Activated T-cell treated with anti-CD3 and anti-CD28 coated beads, Interleukin-2, amount 50 U/mL, for 24 hours (primary cell): ENCODE measurements at places on chromosomes 16 and 17.

GRCh38 chr17:36500745-36501225 lies 14.3 kb downstream of the ZNHIT3 start:
- DNase-seq = no peak
- H3K4me1 ChIP-seq = peaks cover 8% of the 10 kb centered on the region
- H3K36me3 ChIP-seq = peaks cover 95% of the 10 kb centered on the region
- no peak overlapping the region for H3K4me3 ChIP-seq
- no peak overlapping the region for H3K27ac ChIP-seq
- no peaks in the 10 kb centered on the region for H3K27me3 ChIP-seq

GRCh38 chr16:46712911-46713310 lies 23.5 kb downstream of the ORC6 start:
- H3K4me3 ChIP-seq = no peak overlapping the region
- no peaks in the 10 kb centered on the region for H3K4me1 ChIP-seq
- H3K27me3 ChIP-seq = no peaks in the 10 kb centered on the region

- peaks cover 7% of the 10 kb centered on the region for H3K27me3 ChIP-seq
- H3K4me1 ChIP-seq = peaks cover 12% of the 10 kb centered on the region
- H3K36me3 ChIP-seq = no peaks in the 10 kb centered on the region
- H3K27ac ChIP-seq = no peak overlapping the region
- DNase-seq = no peak
Measured at GRCh38 chr16:67387479-67388079, 5.7 kb downstream of the TPPP3 start.

GRCh38 chr17:44795928-44796327 lies 34.2 kb downstream of the GJC1 start:
- H3K4me1 ChIP-seq = peaks cover 4% of the 10 kb centered on the region
- DNase-seq = no peak
- H3K27ac ChIP-seq = no peak overlapping the region
- H3K4me3 ChIP-seq = no peak overlapping the region
- H3K36me3 ChIP-seq = no peaks in the 10 kb centered on the region

- H3K36me3 ChIP-seq = no peaks in the 10 kb centered on the region
- no peak overlapping the region for H3K4me3 ChIP-seq
- DNase-seq = no peak
- no peak overlapping the region for H3K27ac ChIP-seq
- H3K27me3 ChIP-seq = no peaks in the 10 kb centered on the region
Measured at GRCh38 chr16:64253525-64253924, 868.3 kb downstream of the CDH11 start.

- H3K36me3 ChIP-seq = no peaks in the 10 kb centered on the region
- no peaks in the 10 kb centered on the region for H3K4me1 ChIP-seq
- peaks cover 22% of the 10 kb centered on the region for H3K27me3 ChIP-seq
- DNase-seq = peak; percentile 66
Measured at GRCh38 chr17:44522883-44523671, 19.9 kb upstream of the GPATCH8 start.

- H3K36me3 ChIP-seq = no peaks in the 10 kb centered on the region
- no peaks in the 10 kb centered on the region for H3K4me1 ChIP-seq
- H3K27me3 ChIP-seq = peaks cover 3% of the 10 kb centered on the region
- H3K27ac ChIP-seq = no peak overlapping the region
Measured at GRCh38 chr17:31693433-31694220, 165.4 kb downstream of the COPRS start.

GRCh38 chr17:73215447-73215846 lies 22.6 kb downstream of the COG1 start:
- H3K4me1 ChIP-seq = peaks cover 44% of the 10 kb centered on the region
- H3K36me3 ChIP-seq = peaks cover 55% of the 10 kb centered on the region
- DNase-seq = no peak

GRCh38 chr16:49533422-49533821 lies 159.8 kb downstream of the C16orf78 start:
- H3K4me3 ChIP-seq = no peak overlapping the region
- no peaks in the 10 kb centered on the region for H3K27me3 ChIP-seq
- no peaks in the 10 kb centered on the region for H3K4me1 ChIP-seq
- DNase-seq = no peak
- H3K27ac ChIP-seq = no peak overlapping the region

DNA sequence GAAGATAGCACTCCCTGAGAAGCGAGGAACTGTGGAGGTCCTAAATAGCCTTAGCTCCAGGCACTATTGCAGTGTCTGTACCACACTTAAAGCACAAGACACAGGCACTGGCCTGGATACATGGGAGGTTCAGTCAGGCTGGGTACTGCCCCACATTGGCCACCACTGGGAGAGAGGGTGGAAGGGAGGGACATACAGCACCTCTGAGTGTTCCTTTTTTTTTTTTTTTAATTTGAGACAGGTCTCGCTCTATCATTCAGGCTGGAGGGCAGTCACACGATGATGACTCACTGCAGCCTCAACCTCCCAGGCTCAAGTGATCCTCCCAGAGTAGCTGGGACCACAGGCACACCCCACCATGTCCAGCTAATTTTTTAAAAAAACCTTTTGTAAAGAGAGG lies 1.4 kb downstream of the GSG1L2 start:
- no peak overlapping the region for H3K27ac ChIP-seq
- no peak for DNase-seq
- H3K4me1 ChIP-seq = no peaks in the 10 kb centered on the region

DNA sequence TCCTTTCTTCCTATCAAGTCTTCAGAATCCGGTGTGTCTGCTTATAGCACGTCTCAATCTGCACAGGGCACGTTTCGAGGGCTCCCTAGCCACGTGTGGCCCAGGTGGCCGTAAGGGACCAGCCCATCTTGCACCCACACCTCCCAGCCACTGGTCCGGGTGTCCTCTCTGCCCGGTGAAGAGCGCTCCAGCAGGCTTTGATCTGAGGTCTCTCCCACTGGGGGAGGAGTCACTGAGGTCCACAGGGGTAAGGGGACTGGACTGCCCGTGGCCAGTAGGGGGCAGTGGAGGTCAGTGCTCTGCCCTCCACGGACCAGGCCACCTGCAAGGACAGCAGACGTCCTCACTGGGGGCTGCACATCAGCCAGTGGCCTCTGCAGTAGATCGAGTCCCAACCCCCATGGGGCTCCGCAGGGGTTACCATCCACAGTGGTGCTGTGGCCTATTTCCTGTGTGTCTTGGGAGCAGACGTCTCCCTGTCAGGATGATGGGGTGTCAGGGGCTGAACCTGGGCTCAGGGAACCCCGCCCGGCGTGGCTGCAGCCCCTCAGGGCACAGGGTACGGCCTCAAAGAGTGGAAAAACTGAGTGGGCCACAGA lies 204.1 kb upstream of the CIBAR2 start:
- H3K27me3 ChIP-seq = no peaks in the 10 kb centered on the region
- H3K36me3 ChIP-seq = no peaks in the 10 kb centered on the region
- H3K27ac ChIP-seq = no peak overlapping the region
- DNase-seq = peak; percentile 60
- peaks cover 5% of the 10 kb centered on the region for H3K4me1 ChIP-seq
- no peak overlapping the region for H3K4me3 ChIP-seq
